Right atrium auricular region (tissue), 2 donors: ENCODE measurements at places on chromosomes 2 and 18. TPM values are rescaled to one million over a fixed set of nuclear protein-coding genes. Genes with fewer than 3 reads are reported as not detected.

The GNAL gene
- 4.4 TPM for total RNA-seq

The AAK1 gene
- 62.6 TPM for total RNA-seq

The WNT10A gene
- total RNA-seq, result 0.90 TPM

The NCKAP5 gene
- total RNA-seq, result 5.4 TPM

The CYP27A1 gene
- total RNA-seq, result 23.4 TPM

The DSEL gene
- 6.8 TPM for total RNA-seq

The GPAT2 gene
- 1.8 TPM for total RNA-seq

The SELENOI gene
- 7.6 TPM for total RNA-seq

The ANO7 gene
- 1.3 TPM for total RNA-seq
